ENCODE measurements at places on chromosomes 7 and 10.

- no peak for DNase-seq
Observed at GRCh38 chr10:1133495-1134045, 77.4 kb downstream of the WDR37 start.

- DNase-seq: peak; percentile 69
Observed at GRCh38 chr10:58512491-58513187, at the start of gene BICC1. Gene BICC1, plus strand, starts transcription at chr10:58512872. Its CDS starts 272 bp downstream, at chr10:58513144.

- no peak for DNase-seq
Observed at GRCh38 chr7:93165447-93165846, 17.3 kb upstream of the SAMD9L start.

- no peak for DNase-seq
Observed at GRCh38 chr7:50544992-50545391, 20.2 kb downstream of the DDC start.

DNA sequence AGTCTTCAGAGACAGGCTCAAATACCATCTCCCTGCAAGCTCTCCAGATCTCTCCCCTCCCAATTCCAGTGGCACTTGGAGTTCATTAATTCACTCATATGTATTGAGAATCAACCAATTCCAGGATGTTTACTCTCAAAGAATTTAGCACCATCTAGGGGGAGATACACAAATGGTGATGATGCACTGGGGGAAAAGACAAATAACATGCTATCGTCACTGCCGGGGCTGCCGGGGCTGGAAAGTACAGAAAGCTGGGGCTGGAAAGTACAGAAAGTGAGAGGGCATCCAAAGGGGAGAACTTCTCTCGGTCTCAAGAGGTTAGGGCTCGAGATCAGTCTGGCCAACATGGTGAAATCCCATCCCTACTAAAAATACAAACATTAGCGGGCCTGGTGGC, 118.7 kb downstream of the MKX start:
- peak; percentile 20 for DNase-seq

DNA sequence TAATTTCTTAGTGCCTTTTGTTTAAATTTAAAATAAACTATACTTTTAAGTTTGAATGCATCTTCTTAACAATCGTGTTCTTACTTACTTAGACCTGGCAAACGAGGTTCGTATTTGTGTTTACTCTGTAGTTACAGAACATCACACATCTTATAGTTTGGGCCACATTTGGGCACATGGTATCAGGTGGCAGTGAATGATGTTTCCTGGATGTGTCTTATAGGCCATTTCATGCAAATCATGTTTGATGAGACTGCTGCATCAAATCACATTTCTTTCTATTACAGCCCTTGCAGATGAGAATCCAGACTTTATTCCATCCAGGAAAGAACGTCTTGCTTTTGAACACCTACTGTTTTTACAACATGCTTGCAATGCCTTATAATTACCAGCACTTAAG, 78.5 kb downstream of the RBM33 start:
- DNase-seq: no peak

DNA sequence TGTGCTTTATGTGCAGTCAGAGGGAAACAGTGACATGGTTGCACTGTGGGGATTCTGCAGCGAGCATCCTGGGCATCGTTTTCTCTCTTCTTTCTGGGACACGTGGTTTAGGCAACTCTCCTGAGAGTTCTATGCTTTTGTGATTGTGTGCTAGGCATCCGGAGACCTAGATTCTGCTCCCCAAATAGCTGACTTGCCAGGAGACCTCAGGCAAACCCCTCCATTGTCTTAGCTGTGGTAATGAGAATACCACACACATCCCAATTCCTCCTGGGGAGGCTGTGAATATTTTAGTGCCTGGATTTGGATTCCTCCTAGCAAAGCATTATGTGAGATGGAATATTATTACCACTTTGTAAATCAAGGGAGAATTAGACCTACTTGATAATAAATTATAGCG, 611.9 kb upstream of the C7orf33 start:
- no peak for DNase-seq

DNA sequence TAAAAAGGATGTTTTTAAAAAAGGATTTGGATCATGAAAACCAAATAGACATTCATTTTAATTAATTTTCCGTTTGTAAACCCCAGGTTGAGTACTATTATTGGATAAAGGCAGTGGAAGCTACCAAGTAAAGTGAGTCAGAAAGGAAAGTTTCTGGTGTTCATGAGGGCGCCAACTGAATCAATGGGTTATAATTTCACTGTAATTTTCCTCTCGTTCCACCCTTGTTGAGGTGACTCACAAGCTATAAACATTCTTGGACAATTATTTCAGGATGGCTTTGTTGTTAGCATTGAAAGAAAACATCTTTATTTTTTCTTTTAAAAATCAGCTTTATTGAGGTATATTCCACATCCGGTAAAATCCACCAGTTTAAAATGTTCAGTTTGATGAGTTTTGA, 5.1 kb upstream of the FAM133B start:
- peak; percentile 74 for DNase-seq

DNA sequence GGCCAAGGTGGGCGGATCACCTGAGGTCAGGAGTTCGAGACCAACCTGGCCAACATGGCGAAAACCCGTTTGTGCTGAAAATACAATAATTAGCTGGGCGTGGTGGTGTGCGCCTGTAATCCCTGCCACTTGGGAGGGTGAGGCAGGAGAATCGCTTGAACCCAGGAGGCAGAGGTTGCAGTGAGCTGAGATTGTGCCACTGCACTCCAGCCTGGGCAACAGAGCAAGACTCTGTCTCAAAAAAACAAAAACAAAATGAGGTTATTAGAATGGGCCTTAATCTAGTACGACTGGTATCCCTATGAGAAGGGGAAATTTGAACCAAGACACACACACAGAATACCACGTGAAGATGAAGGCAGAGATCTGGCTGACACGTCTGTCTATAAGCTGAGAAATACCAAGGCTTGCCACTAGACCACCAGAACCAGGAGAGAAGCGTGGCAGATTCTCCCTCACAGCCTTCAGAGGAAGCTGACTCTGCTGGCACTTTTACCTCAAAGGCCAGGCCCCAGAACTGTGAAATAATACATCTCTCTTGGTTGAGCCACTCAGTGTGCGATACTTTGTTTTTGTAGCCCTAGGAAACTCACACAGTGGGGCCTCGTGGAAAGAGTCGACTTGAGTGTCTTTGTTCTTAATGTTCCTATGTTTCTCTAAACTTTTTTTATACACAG, 59.6 kb downstream of the TMEM209 start:
- peak; percentile 28 for DNase-seq

DNA sequence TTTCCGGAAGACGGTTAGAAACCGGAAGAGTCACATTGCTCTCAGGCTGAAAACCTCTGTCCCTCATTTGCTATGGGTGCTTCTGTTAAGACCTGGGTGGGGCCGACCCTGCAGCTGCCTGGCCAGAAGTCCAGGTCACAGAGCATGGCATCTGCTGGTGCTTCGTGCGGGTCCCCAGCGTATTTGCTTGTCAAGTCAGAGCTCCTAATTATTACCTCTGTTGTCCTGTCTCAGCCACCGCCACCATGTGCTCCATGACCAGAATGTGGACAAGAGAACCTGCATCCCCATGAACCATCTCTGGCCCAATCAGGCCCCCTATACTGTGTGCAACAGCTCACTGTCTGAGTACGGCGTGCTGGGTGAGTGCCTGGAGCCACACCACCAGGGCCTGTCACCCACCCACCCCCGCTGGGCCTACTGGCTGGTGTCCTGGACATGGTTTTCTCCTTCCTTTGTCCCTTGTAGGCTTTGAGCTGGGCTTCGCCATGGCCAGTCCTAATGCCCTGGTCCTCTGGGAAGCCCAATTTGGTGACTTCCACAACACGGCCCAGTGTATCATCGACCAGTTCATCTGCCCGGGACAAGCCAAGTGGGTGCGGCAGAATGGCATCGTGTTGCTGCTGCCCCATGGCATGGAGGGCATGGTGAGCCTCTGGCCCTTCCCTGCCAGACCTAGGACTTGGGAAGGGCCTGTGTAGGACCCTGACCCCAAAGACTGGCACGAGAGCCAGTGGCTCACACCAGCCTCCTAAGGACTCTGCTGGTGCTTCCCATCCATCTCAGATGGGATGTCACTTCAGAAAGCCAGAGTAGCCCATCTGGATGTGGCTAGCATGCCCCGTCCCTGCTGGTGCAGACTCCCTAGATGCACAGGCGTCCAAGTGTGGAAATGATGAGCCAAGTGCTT, 51.3 kb upstream of the ZMIZ2 start:
- DNase-seq: no peak

DNA sequence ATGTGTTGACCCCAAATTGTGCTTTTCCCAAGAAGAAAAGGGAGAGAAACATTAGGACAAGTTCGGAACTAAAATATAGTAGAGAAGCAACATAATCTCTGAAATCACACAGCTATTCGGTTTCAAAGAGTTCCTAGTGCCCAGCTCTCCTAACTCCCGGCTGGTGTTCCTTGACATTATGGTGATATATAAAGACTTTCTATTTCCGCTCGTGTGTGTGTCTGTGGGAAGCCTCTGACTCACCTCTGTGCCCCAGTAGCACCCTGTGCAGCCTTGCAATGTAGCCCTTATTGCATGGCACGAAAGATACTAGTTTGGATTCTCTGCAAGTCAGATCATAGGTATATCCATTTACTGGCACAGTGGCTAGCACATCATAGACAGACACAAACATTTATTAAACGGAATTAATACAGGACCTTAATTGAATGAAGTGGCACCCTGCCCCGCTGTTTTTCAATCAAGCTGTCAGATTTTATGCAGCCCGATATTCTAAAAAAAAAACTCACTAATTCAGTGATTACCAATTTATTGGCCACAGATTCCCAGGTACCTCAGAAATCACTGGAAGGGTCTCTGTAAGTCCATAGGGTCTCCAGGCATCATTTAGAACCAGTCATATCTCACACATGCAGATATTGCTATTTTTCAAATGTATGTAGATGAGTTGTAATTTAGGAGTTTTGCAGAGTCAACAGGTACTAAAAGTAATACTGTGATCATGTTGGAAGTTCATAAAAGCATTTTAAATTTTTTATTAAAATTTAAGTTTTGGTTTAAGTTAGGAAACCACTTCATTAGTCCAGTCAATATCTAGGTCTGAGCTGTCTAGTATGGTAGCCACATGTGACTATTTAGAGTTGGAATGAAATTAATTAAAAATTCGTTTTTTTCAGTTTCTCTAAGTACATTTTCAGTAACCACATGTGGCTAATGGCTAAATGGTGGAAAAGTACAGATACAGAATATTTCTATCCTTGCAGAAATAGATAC, 43.3 kb downstream of the SFTPD start:
- DNase-seq: peak; percentile 27

- DNase-seq: no peak
Observed at GRCh38 chr10:14611968-14612693, 162.6 kb downstream of the FAM107B start.

GRCh38 chr10:5076615-5077014, 17.6 kb upstream of the AKR1C3 start:
- peak; percentile 15 for DNase-seq

GRCh38 chr10:133324198-133324792, 12.4 kb downstream of the CALY start:
- DNase-seq: peak; percentile 25

DNA sequence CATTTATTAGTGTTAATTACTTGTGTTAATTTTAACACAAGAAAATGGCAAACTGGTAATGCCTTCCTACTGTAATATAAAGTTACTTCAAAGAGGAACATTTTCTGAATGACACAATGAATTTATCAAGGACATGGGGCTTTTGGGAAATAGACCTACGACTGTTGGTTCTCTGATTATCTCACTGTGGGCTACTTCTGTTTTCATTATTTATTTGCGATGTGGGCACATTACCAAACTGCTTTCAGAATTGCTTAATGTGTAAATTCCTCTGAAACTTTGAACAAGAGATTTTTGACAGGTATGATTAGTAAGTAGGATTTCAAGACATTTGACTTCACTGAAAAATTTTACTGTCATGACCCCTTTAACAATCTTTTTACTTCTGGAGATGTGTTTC, 535.6 kb downstream of the CNTNAP2 start:
- no peak for DNase-seq

- no peak for DNase-seq
Observed at GRCh38 chr7:75989500-75990388, 4.7 kb downstream of the TMEM120A start.

GRCh38 chr10:115977855-115978254, 295.2 kb downstream of the GFRA1 start:
- no peak for DNase-seq

DNA sequence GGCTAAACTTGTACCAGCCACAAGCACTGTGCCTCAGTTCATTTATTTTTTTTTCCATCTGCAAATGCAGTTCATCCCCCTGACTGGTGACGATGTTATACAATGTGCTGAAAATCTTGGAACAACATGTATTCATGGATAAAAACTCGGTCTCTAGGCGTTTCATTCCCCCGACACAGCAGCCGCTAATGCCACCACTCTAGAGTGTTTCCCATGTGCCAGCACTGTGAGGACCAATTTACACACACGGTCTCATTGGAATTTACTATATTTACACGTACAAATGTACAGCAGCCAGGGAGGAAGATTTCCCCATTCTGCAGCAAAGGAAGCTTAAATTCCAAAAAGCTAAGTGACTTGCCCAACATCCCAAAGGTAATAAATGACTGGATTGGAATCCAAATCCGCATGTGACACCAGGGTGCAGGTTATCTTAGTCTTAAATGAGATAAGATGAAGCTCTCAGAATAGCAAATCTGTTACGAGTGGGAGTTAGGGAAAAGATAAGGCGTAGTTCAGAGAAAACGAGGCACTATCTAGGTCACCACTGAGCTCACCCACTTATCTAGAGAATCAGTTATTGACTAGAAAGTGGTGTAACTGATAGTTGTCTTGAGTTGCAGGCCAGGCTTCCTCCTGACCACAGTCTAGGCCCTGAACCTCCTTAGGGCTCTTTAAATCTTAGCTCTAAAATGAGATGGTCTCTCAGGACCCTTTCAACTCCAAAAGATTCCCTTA, 36.7 kb downstream of the FAM107B start:
- no peak for DNase-seq

GRCh38 chr10:30813872-30814481, 184.4 kb upstream of the LYZL2 start:
- DNase-seq: peak; percentile 95

DNA sequence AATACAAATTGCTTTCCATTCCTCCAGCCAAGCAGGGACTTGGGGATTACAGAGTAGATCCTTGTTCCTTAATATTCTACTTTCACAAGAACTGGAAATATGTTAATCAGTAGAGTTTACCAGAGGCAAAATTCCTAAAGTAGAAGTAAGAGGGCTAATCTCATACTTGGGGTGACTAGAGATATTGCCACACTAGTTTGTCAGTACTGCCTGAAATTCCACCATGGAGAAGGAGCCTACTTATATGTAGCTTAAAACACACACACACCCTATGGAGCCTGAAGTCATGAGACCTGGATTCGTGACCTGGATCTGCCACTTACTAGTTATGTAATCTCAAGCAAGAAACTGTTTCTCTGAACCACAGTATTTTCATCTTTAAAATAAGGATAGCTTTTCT, 33.9 kb downstream of the STRIP2 start:
- DNase-seq: peak; percentile 35

- DNase-seq: no peak
Observed at GRCh38 chr7:40760987-40761386, 626.2 kb downstream of the SUGCT start.
